ENCODE measurements at places on chromosomes 2 and 18.

GRCh38 chr18:47628240-47628781 lies 302.1 kb downstream of the SMAD2 start:
- DNase-seq: no peak

GRCh38 chr2:31402388-31402787 lies 12.2 kb downstream of the XDH start:
- DNase-seq: no peak

GRCh38 chr2:10224734-10225133 lies 78.0 kb upstream of the HPCAL1 start:
- DNase-seq: no peak

DNA sequence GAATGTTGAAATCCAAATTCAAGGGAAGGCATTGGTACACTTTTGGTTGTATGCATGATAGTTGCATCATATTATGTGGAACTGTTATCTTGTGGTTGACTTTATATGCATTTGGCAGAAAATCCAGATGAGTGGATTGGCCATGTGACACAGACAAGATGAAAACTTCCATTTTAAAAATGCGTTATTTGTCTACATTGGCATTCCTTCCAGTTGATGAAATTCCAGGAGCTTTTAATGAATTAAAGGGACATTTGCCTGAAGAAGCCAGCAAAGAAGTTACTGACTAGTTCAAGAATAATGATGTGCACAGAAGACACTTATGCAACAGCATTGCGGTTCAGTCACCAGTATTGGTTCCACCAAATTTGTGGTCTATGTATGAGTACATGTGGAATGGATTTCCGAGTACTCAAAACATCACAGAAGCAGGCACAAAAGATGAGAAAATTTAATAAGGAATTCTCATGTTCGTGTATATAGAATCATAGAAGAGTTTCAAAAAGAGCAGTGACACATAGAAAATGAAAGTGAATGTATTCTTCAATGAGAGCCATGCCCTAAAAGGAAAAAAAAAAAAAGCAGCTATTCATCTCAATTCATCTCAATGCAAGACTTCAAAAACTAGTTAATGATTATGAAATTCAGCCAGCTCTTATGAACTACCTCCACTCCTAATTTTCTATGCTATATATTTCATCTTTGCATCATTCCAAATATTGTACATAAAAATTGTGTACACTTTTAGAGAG lies 232.1 kb downstream of the RBM43 start:
- DNase-seq: no peak

GRCh38 chr2:46013726-46014125 lies 283.5 kb upstream of the EPAS1 start:
- DNase-seq: no peak
